ENCODE measurements at places on chromosomes 2 and 18.

DNA sequence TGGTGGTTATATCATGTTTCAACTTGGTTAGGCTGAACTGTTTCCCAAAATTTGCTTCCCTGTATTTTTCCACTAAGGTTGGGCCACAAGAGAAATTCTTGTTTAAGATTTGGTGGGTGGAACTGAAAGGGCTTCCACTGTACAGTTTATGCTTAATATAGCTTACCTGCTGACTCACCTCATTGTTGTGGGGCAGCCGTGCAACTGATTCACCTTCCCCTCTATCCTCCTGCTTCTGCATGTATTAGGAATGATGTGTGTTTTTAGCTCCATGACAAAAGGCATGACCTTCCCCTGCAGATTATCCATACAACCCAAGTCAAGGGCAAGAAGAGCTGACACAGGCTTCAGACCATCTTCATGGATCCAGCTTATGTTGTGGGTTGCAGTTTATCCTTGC, 98.4 kb upstream of the GULP1 start:
- DNase-seq, result no peak

DNA sequence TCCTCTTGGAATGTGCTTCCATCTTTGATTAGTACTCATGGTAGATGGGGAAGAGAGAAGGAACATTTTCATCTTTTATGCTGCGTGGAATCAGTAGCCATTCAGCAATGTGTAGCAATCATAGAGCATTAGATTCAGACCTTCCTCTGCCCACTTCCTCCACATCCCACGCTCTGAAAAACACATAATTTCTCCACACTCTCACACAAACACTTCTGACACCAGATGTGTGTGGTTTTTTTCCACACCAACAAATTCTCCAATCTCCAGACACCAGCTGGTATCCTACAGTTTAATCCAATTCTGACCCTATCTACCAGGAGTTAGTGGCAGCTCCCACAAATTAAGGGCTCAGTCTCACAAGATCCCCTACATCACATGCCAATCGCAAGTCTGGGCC, 103.3 kb downstream of the AOX1 start:
- DNase-seq, result no peak

GRCh38 chr2:149125031-149125725, 86.7 kb downstream of the LYPD6B start:
- DNase-seq, result no peak

- DNase-seq, result no peak
Measured at GRCh38 chr2:123200035-123200434, 825.1 kb upstream of the CNTNAP5 start.

DNA sequence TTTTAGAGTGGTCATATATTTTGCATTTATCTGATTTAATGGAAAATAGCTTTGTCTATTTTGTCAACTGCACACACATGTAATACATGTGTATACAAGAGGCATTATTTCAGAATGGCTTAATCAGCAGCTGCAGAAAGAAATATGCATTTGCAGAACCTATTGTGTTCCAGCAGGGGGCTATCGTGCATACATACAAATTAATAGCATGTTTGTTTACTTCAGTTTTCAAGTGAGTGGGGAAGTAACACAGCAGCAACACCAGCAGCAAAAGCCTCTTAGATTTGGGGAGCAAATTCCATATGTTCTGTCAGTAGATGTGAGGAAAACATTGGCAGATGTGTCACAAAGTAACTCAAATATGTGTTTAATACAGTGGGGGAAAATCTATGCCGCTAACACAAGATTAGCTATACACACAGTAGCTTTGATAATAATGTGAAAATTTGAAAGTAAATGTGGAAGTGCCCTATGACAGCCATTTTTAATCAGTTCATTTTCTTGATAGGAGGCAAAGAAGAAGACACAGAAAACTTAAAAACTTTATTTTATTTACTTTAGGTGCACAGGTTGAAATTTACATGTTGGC, 218.1 kb downstream of the WDR7 start:
- no peak for DNase-seq

DNA sequence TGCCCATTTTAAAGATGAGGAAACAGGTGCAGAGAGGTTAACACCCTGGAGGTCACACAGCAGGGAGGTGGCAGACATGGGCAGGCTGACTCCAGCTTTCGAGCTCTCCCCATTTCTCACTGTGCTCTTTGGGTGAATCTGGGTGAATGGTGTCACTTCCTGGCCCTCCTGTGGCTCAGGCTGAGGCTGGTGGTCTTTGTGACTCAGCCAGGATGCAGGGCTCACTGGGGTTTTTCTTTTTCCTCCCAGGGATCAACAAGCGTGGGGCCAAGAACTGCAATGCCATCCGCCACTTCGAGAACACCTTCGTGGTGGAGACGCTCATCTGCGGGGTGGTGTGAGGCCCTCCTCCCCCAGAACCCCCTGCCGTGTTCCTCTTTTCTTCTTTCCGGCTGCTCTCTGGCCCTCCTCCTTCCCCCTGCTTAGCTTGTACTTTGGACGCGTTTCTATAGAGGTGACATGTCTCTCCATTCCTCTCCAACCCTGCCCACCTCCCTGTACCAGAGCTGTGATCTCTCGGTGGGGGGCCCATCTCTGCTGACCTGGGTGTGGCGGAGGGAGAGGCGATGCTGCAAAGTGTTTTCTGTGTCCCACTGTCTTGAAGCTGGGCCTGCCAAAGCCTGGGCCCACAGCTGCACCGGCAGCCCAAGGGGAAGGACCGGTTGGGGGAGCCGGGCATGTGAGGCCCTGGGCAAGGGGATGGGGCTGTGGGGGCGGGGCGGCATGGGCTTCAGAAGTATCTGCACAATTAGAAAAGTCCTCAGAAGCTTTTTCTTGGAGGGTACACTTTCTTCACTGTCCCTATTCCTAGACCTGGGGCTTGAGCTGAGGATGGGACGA, 13.2 kb downstream of the ITM2C start:
- peak; percentile 83 for DNase-seq

- no peak for DNase-seq
Measured at GRCh38 chr2:128214866-128215460, 103.7 kb downstream of the HS6ST1 start.

GRCh38 chr2:36857713-36858112, 108.6 kb downstream of the STRN start:
- DNase-seq, result no peak

DNA sequence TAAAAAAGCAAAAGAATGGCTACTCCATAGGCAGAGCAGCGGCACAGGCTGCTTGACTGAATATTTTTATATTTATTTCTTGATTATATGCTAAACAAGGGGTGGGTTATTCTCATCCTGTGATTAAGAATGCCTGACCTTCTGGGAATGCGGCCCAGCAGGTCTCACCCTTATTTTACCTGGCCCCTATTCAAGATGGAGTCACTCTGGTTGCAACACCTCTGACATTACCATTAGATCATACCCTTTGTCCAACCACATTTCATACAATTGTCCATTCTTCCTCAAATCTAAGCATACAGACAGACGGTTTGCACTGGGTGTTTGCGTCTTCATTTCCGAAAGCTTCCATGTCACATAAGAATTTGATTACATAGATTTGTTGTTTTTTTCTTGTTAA, 168.2 kb downstream of the GALNT1 start:
- DNase-seq, result no peak

- DNase-seq, result no peak
Measured at GRCh38 chr2:142981069-142981378, 103.6 kb downstream of the KYNU start.

DNA sequence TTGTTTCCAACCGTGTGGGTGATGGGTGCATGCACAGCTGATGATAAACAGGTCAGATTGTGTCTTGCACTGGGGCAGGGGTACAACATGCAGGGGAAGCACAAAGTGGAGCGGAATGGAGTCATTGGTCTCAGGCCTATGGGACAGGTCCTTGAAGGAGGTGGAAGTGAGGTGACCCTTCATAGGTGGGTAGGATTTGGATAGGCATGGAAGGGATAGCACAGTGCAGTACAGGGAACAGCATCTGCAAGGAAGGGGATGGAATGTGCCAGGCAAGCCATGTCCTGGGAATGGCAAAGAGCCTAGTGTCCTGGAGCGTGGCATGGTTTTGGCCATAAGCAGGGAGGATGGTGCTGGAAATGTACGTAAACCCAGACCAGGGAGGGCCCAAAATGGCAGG, 143.9 kb downstream of the CAPN13 start:
- DNase-seq, result no peak

DNA sequence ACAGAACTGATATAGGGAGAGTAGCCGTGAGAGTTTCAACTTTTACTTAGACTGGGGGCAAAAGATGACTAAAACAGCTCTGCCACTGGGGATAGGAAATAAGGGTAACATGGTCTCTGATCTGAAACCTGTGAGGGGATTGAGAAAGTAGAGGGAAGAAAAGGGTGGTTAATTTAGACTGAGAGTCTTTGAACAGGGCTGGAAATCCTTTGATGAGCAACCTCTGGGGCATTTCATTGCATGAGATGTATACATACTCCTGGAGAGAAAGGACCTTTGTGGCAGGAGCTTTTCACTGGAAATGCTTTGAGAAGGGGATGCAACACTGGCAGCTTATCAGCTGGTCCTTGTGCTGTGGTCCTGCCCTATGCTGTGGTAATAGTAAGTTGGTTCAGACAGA, 9.4 kb downstream of the GALNT1 start:
- DNase-seq, result no peak

DNA sequence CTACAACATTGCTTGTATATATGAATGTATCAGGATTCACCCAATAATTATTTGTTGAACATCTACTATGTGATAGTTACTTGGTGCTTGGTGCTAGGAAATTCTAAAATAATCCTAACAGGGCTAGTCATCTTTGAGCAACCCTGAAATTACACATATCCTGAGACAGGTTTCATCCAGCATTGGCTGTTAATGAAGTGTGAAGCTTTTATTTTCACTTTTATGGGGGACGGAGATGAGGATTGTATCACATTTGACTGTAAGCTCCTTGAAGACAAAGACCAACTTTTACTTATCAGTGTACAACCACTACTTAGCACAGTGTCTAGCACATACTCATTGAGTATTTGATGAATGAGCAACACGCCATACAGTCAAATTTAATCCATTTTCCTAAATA, 6.8 kb upstream of the GALM start:
- no peak for DNase-seq

GRCh38 chr2:168119515-168120141, 127.8 kb downstream of the STK39 start:
- peak; percentile 24 for DNase-seq

DNA sequence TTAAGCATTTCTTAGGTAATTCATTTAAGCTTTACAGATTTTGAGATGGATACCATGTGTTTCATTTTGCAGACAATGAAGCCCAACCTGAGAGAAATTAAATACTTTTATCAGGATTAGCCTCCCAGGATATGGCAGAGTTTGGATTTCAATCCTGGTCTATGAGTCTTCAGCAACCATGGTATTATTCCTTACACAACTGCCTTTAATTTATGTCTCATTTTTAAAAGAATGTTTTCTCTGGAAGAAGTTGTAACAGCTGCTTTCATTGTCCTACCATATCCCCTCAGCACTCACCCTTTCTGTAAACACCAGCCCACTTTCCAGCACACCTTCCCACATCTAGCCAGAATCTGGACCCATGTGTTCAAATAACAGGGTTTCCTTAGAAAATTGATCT, 863.7 kb upstream of the VRK2 start:
- DNase-seq, result no peak

DNA sequence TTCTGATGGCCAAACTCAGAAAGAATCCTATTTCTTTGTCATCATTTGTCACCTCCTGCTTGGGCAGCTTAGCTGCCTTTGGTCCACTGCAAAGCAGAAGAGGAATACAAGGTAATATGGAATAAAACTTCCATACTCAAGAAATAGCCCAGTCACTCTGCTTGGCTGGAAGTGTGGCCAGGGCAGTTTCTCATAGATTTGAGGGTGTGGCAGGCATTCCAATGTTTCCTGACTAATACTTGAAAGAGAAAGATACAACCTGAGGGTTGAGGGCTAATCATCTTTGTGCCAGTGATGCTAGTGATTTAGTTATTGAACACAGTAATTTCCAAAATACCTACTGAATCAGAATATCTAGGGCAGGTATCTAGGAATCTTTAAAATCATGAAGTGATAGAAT, 83.1 kb downstream of the FAM161A start:
- DNase-seq, result no peak

- no peak for DNase-seq
Measured at GRCh38 chr2:5991305-5991968, 299.3 kb downstream of the SOX11 start.

DNA sequence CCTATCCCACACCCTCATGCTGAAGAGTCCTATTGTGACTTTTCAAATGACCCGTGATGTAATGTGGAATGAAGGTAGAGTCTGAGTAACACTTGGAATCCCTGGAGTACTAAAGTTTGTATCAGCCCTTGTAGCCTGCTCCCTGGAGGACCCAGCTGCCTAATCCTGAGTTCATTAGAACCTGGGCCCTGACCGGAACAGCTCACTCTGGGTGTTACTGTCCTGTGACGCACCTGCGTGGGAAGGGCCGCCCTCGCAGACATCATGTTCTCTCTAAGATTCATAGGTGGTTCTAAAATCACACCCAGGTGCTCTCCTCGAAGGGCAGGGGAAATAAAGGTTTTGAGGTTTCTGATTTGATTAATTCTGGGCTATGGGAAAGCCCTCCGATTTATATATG, 62.3 kb downstream of the NCK2 start:
- no peak for DNase-seq

DNA sequence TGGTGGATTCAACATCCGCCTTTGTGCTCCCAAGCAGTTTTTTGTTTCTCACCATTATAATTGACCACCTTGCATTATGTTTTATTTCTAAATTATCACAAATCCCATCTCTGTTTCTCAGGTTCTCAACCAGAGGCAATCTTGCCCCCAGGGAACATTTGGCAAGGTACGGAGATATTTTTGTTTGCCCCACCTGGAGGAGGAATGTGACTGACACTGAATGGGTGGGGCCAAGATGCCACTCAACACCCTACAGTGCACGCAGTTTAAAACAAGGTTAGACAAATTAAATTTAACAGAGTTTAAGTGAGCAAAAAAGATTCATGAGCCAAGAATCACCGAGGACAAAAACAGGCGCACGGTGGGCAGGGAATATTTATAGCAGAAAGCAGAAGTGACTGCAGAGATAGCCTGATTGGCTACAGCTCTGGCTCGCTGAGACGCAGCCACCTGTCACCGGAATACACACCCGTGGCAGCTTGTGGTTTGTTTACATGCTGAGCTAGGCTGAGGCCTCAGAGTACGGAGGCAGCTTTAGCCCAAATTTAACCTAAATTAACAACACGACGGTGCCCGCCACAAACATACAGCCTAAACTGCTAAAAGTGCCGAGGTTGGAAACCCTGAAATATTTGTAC, 150.0 kb upstream of the ALKAL2 start:
- peak; percentile 79 for DNase-seq
